Activated CD4-positive, alpha-beta T cell treated with anti-CD3 and anti-CD28 coated beads, Interleukin-2, amount 50 U/mL, for 1 hour (primary cell): ENCODE measurements at places on chromosomes 16 and 17.

- peak; percentile 65 for DNase-seq
These were observed 2.9 kb downstream of the TMEM107 start for GRCh38 chr17:8173056-8173870.

DNA sequence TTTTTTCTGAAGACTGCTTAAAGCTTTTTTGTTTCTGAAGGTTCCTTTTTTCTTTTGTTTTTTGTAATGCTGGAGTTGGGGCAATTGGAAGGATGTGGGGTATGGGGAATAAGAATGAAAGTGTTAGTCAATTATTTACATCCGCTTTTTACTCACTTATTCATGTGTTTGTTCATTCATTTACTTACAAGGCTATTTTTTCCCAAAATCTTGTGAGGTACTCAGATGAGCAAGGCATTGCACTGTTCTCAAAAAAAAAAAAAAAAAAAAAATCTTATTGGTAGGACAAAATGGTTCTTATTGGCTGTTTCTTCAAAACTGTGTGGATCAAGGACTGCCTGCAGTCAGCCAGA is 55.7 kb downstream of the PLD6 start:
- DNase-seq = no peak

DNA sequence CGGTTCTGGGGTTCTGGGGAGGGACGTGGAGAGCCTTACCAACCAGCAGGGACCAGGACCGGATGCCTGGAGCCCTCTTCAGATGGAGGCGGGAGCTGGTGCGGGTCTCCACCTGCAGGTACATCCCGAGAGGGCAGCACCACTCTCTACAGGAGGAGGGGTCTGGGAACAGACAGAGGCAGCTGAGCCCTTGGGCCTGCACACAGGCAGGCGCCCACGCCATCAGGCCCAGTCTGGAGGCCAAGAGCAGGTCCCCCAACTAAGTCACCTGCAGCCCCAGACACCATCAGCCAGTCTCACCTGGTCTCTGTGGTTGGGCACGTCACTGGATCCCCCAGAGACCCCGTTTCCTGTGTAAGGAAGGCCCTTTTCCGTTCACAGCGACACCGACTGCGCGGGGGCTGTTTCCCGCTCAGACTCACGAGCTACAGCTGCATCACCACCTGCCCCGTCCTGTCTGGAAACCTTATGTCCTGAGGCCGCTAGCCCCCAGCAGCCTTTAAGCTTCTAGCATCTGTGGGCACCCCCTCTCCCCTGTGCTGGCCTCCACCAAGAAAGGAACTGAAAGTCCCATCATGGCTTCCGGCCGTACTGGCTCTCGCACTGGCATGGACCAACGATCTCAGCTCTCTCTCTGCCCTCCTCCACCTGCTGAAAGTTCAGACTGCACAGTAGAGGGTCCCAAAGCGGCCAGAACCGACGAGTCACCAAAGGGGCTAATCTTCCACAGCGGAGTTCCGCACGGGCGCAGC is 1.2 kb downstream of the CYBC1 start:
- DNase-seq = peak; percentile 58

DNA sequence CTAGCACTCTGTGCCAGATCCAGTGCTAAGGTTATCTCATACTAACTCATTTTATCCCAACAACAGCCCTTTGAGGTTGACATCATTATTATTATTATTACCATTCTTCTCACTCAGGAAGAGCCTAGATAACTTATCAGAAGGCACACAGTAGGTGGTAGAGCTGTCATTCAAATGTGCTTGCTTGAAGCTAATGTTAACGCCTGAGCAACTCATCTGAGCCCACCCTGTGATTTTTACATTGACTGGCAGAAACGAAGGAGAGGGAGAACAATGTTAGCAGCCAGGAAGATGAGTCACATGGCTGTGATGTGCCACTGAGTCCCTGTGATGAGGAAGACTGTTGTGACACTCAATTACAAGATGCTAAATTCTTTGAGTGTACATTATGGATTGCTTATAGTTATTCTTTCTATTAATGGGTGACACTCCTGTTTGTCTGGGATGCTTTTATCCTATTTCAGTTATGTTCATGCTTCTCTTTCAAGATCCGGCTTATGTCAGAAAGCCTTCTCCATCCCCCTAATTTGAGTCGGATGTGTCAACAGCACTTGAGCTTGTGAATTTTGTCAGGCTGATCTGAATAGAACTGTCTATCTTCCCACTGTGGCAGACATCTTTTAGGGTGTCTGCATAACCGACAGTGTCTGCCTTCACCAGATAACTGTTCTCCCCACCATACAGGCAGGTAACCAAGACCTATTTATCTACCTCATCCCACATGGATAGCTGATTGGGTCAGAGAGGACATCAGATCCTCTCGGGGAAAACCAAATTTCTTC is 426.4 kb downstream of the CA10 start:
- DNase-seq = no peak

DNA sequence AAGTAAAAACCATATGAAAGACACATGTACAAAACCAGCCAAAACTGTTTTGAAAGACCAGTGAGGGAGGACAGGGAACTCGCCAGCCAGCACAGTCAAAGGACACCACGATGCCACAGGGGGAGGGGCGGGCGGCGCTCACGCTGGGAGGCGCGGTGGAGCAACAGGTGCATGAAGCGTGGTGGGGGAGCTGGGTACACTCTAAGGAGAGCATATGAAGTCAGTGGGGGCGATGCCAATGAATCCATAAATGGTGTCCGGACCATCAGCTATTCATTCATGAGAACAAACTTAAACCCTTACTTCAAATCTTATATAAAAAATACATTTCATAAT is 101.0 kb upstream of the DNAH17 start:
- no peak for DNase-seq

DNA sequence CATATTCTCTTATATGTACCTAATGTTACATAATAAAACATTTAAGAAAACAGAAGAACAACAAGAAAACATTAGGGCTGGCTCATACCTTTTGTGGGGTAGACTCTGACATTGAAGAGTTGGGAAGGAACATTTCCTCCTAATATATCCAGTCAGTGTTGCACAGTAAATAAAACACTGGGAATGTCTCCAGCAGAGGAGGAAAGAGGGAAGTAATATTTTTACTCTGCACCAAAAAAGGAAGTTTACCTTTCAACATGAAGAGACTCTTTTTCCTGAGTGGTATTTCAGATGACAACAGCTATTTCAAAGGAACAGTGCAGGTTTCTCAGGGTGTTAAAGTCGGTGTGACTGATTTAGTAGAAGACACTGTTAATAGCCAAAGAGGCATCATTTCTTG is 31.9 kb downstream of the EPN2 start:
- DNase-seq = no peak

- no peak for DNase-seq
These were observed 20.6 kb downstream of the MAP2K4 start for GRCh38 chr17:12041312-12041711.

DNA sequence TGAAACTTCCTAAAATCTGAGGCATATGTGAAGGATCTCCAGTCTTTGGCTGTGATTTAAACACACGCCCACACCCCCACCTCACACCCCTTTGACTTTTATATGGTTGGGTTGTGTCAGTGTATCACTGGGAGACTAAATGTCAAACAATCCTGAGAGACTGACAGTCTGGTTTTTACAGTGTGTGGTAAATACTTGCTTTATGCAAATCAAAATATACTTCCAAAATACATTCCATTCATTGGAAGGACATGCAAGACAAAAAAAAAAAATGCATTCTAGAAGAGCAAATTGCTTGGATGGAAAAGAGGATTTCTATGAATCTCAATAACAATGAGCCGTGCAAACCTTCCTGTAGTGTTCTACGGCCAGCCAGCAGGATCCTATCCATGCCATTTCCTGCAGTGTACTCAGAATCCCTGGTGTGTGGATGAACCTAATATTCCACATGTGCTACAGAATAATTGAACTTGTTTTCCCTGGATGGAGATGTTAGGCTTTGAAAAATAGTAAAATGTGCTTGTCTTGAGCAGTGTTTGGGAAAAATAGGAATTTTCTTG is 602.1 kb upstream of the GOT2 start:
- no peak for DNase-seq

GRCh38 chr16:54425681-54426552 is 139.3 kb upstream of the IRX3 start:
- DNase-seq = no peak

GRCh38 chr16:19578378-19578971 is 23.0 kb downstream of the VPS35L start:
- DNase-seq = no peak

- DNase-seq = no peak
These were observed 8.0 kb downstream of the SERPINF2 start for GRCh38 chr17:1750628-1751027.

- DNase-seq = no peak
These were observed 151.1 kb downstream of the AHSP start for GRCh38 chr16:31678649-31679325.

- DNase-seq = no peak
These were observed 9.6 kb upstream of the WIPF2 start for GRCh38 chr17:40209404-40210093.

- DNase-seq = no peak
These were observed 4.0 kb upstream of the FBXL20 start for GRCh38 chr17:39405436-39405835.

DNA sequence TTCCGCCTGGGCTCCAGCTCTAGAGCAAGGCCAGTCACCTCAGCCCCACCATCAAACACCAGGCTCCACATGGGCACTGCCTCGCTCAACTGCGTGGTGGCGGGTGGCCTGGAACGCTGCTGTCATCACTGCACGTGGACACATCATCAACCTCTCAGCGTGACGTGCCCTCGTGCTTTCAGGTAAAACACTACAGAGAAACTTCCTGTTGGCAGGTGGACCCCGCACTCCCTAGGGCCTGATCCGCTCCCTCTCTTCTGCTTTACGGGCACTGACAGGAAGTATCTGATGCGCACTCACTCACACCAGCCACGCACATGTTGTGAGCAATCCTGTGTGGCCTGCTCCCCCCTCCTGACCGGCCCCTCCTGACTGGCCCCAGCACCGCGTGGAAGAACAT is 87.4 kb downstream of the ANKRD11 start:
- no peak for DNase-seq

- DNase-seq = no peak
These were observed 29.5 kb upstream of the MYO15B start for GRCh38 chr17:75557852-75558665.

GRCh38 chr17:12730931-12731521 is 58.3 kb upstream of the ARHGAP44 start:
- no peak for DNase-seq

DNA sequence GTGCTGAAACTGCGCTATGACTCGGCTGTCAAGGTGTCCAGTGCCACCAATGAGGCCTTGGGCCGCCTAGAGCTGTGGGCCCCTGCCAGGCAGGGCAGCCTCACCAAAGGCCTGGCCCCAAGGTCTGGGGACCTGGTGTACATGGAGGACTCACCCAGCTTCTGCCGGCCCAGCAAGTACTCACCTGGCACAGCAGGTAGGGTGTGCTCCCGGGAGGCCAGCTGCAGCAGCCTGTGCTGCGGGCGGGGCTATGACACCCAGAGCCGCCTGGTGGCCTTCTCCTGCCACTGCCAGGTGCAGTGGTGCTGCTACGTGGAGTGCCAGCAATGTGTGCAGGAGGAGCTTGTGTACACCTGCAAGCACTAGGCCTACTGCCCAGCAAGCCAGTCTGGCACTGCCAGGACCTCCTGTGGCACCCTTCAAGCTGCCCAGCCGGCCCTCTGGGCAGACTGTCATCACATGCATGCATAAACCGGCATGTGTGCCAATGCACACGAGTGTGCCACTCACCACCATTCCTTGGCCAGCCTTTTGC is 25.0 kb downstream of the WNT9B start:
- no peak for DNase-seq

DNA sequence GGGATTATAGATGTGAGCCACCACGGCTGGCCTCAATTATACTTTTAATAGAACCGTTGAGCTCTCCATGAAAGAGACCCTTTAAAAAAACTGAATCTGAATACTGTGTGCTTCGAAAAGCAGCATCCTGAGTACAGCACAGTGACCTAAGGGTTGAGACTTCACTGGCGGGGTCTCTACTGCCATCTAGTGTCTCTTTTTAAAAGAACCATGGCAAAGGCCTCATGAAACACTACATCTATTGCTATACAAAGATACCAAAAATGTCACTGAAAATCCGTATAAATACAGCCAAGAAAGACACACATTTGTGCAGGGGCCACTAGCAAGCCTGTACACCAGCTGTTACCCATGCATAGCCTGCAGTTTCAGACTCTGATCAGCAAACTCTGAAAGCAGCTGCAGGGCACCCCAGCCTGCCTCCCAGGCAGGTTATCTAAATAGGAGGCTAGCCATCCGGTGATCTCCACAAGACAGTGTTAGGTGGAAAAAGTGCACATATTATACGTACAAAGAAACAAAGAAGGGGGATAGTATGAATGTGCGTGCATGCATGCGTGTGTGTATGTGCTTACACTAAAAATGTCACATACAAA is 35.3 kb downstream of the NPLOC4 start:
- peak; percentile 17 for DNase-seq

GRCh38 chr16:12586701-12587100 is 217.0 kb downstream of the CPPED1 start:
- DNase-seq = no peak

- DNase-seq = peak; percentile 44
These were observed at the start of gene RIPOR1 for GRCh38 chr16:67528222-67528869. Gene RIPOR1, plus strand, starts transcription at chr16:67528829. Its CDS starts 9,618 bp downstream, at chr16:67538447.

DNA sequence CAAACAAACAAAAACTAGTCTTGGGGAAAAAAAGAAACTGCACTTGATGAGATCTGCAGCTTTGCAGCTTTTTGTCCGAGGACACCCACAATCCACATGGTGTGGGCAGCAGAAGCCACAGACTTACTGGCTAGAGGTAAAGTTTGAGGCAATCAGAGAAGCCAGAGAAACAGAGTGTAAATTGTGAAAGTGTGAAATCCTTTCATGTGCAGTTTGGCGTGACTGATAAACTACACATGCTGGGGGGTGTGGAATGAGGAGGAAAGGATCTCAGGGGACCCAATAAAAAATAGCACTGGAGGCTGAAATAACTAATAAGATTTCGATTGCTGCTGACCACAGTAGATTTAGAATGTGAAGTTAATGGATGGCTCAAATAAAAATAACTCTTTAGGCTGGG is 42.4 kb upstream of the HOXB13 start:
- DNase-seq = no peak

DNA sequence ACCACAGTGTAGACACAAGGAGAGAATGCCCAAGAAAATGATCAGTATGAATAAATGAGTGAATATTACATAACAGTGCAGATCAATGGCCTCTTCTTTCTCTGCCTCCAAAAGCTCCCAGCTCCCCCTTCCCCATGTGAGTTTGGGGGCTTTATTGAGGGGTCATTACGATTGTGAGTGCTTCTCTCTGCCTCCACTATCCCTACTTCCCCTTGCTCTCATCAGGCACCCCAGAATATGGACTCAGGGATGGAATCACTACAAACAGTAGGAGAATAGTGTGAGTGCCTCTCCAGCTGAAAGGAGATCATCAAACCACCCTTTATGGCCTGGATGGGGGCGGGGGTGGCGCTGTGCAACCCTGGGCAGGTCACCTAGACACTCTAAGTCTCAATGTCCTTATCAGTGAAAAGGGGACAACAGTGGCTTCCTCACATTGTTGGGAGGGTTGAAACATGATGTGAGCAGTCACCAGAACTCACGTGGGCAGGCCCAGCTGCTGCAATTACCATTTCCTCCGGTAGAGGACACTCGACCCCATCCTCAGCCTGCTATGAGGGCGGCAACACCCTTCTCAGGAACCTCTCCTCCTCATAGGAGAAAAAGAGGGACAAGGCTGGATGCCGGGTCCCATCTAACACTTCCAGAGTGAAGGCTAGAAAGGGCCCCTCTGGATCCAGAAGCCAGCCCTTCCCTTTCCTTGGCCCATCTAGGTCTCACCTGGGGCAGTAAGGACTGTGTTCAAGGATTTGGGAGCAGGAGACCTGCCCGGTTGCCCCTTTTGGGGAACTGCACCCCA is 2.1 kb upstream of the EPOP start:
- peak; percentile 78 for DNase-seq
